ENCODE measurements at places on chromosomes 7 and 10.
A peak's percentile ranks its signal among the peaks of the same experiment; 100 is the strongest.

DNA sequence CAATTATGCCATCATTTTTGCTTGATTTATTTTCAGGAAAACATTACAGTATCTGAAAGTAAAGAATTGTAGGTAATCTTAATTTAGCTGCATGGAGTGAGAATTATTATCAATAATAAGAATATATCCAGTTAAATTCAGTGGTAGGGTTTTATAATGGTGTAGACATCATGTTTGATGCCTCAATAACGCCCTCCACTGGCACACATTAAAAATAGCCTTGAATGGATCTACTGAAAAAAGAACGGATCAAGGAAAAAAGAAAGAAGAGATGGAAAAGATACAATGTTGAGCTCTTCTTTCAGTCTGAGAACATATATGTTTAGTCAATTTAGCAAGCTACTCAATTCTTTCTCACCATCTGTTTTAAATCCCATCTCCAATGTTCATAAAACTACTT, 319.2 kb downstream of the CDC14C start:
- H3K4me3 ChIP-seq: no peak overlapping the region
- no peak overlapping the region for H3K27ac ChIP-seq
- H3K36me3 ChIP-seq: no peaks in the 10 kb centered on the region
- H3K27me3 ChIP-seq: no peaks in the 10 kb centered on the region
- DNase-seq: no peak
- H3K4me1 ChIP-seq: no peaks in the 10 kb centered on the region

DNA sequence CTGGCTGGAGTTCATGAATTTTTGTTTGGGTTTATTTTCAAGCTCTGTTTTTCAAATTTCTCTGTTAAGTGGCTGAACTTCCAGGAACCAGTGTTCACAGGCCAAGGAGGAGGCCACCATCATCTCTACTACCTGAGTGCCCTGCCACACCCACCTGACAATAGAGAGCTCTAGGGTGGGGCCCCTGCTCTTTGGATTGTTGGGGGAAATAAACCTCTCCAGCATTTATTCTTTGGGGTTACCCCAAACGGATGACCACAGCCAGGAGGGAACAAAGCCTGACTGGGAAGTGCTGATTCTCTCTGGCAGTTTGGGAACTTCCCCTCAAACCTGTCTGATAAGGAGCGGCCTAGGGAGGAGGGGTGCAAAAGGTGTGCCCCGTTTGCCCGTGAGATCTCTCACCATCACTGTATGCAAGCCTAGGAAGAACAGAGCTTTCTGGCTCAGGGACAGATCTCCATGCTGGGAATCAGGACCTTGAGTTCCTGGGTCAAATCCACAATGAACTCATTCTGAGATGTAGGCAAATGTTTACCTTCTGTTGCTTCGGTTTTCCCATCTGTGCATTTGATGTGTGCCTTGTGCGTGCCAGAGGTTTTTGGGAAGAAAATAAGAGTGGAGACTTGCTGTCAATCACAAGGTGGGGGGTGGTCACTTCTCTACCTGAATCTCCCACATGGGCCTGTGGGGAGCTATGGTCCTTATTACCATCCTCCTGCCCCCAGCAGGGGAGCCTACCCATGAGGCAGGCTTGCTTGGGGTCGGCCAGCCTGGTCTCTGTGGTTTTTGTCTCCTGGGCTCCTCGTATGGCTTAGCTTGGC, 27.7 kb upstream of the PDCD4 start:
- peaks cover 54% of the 10 kb centered on the region for H3K4me1 ChIP-seq
- H3K36me3 ChIP-seq: no peaks in the 10 kb centered on the region
- H3K27ac ChIP-seq: peak overlapping the region; percentile 75
- H3K27me3 ChIP-seq: no peaks in the 10 kb centered on the region

DNA sequence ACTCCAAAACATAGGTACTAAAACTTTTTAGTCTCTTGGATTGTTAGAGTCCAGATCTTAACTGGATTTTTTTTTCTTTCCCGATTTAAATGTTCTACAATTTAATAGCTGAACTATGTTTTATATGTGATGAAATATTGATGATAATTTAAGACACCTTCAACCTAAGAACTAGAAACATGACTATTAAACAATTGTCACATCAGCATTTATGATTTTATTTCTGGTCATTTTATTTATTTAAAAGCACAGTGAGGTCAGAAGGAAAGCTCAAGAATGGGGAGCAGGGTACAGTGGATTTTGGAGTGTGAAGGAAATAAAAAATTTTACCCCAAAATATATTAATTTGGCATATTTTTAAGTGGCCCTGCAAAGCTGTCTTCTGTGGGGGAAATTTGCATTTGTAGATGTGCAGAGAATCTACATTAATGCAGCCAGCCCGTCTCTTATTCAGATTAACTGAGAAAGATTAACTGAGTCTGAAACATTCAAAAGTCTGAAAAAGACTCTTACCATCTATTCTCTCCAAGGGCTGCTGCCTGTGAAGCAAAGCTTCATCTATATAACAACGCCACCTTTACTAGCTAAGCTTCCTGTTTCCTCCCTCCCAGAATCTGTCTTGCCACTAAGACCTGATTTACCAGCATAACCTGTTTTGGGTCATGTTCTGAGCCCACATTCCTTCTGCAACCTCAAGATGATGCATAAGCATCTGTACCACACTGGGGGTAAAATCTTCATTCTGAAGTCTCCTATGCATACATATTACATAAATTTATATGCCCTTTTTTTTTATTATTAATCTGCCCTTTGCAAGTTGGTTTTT, 86.4 kb downstream of the TMEM106B start:
- H3K27ac ChIP-seq: no peak overlapping the region
- H3K4me1 ChIP-seq: peaks cover 10% of the 10 kb centered on the region
- no peaks in the 10 kb centered on the region for H3K36me3 ChIP-seq

GRCh38 chr7:22900784-22901183, 78.1 kb upstream of the TOMM7 start:
- peaks cover 5% of the 10 kb centered on the region for H3K27me3 ChIP-seq
- no peaks in the 10 kb centered on the region for H3K36me3 ChIP-seq
- no peak overlapping the region for H3K27ac ChIP-seq
- no peak overlapping the region for H3K4me3 ChIP-seq
- peaks cover 2% of the 10 kb centered on the region for H3K4me1 ChIP-seq
- no peak for DNase-seq

DNA sequence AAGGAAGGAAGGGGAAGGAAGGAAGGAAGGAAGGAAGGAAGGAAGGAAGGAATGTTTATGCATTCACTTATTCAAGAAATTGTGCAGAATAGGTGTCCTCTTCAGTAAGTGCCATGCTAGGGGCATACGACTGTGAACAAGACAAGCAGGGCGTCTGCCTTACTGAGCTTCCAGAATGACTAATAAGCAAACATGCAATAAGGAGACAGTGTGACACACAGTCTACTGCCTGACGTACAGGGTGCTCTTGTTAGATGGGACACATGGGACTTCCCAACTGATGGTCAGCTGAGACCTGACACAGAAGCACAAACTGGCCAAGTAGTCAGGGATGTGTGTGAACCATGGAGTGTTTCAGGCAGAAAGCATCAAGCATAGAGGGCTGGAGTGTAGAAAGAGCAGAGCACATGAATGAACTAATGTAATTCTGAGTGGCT, 18.2 kb downstream of the DNAJC12 start:
- H3K4me3 ChIP-seq: no peak overlapping the region
- DNase-seq: no peak
- H3K27ac ChIP-seq: no peak overlapping the region
- no peaks in the 10 kb centered on the region for H3K36me3 ChIP-seq

DNA sequence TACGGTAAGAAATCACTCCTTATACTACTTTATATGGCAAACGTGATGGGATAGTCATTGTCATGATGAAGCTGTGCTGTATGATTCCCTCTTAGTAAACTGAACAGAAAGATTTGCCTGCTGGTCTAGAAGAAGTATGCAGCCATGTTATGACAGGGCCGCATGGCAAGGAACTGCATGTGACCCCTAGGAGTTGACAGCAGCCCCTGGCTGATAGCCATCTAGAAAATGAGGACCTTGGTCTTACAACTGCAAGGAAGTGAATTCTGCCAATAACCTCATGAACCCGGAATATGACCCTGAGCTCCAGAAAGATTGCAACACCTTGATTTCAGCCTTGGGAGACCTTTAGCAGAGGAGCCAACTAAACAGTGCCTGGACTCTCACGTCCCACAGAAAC, 193.3 kb downstream of the SEMA3E start:
- DNase-seq: no peak
- no peaks in the 10 kb centered on the region for H3K4me1 ChIP-seq
- H3K27me3 ChIP-seq: no peaks in the 10 kb centered on the region
- H3K36me3 ChIP-seq: no peaks in the 10 kb centered on the region
- no peak overlapping the region for H3K4me3 ChIP-seq

- DNase-seq: no peak
- peak overlapping the region; percentile 14 for H3K27ac ChIP-seq
- peaks cover 7% of the 10 kb centered on the region for H3K4me1 ChIP-seq
- H3K4me3 ChIP-seq: no peak overlapping the region
Observed at GRCh38 chr10:31490858-31491504, 172.0 kb downstream of the ZEB1 start.

- peaks cover 3% of the 10 kb centered on the region for H3K36me3 ChIP-seq
- peak; percentile 30 for DNase-seq
- peaks cover 17% of the 10 kb centered on the region for H3K4me1 ChIP-seq
- peaks cover 17% of the 10 kb centered on the region for H3K27me3 ChIP-seq
Observed at GRCh38 chr10:132309879-132310591, 2.3 kb upstream of the STK32C start.

DNA sequence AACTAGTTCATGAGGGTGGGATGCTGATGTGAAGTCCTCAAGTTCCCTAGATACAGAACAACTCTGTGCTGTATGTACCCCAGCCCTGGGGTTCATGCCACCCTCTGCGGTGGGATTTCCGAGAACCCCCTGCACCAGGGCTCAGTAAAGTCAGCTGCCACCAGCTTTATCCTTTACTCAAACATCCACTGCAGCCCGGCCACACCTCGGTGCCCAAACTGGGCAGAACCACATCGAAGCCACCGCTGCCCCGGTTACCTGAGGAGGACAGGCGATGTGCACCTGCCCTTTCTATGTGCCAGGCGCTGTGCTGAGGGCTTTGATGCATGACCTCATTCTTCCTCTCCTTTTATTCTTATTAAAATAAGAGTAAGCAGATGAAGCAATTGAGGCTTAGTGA, 9.9 kb upstream of the CALML5 start:
- H3K36me3 ChIP-seq: no peaks in the 10 kb centered on the region
- no peak overlapping the region for H3K27ac ChIP-seq
- H3K4me1 ChIP-seq: peaks cover 11% of the 10 kb centered on the region
- peaks cover 8% of the 10 kb centered on the region for H3K27me3 ChIP-seq

- no peak overlapping the region for H3K4me3 ChIP-seq
- H3K27me3 ChIP-seq: no peaks in the 10 kb centered on the region
- no peaks in the 10 kb centered on the region for H3K36me3 ChIP-seq
- H3K4me1 ChIP-seq: no peaks in the 10 kb centered on the region
Observed at GRCh38 chr10:97525086-97525485, 26.4 kb downstream of the UBTD1 start.

GRCh38 chr10:49679480-49679893, at the start of gene C10orf53:
Gene C10orf53, plus strand, starts transcription at chr10:49679651. Its CDS starts 47 bp downstream, at chr10:49679698.
- H3K4me3 ChIP-seq: no peak within 1 kb of the TSS
- H3K4me1 ChIP-seq: peaks cover 5% of the 10 kb centered on the region
- H3K36me3 ChIP-seq: no peaks in the 10 kb centered on the region
- H3K27ac ChIP-seq: no peak within 1 kb of the TSS
- DNase-seq: peak; percentile 39

DNA sequence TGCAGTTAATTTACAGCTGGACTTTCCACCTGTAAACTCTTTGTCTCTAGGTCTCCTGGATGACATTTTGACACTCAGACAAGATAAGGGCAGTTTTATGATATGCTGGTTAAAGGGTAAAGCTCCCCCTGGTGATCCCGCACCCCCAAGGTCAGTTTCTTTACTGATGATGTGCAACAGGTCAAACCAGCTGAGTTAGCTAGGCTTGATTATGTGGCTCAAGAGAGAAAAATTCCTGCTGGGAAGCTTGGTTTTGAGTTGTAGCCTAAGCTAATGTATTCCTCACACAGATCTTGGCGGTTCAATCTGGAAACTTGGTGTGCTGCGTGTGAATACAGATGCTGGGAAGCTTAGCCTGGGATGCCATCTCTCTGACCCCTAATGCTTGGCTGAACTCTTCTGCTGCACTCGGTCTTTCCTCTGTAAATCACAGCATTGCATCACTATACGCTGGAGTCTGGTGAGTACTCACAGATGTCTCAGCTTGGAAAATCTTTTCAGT, 11.4 kb upstream of the AKR1D1 start:
- H3K27ac ChIP-seq: no peak overlapping the region
- DNase-seq: no peak

DNA sequence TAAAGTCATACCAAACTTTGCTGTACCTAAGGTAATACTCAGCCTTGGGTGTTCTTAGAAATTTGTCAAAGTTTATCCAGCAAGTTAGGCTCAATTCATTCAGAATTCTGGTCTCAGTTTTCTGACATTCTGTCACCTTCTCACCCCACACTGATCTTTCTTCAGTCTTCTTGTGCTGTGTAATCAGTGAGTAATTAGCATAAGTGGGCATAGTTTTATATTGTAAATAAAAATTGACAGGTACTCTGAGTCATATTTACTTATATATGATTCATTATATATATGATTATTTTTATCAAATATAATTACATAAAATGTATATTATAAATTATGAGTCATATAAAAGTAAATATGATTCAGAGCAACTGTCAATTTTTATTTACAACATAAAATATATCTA, 170.9 kb upstream of the MAGI2 start:
- H3K4me1 ChIP-seq: no peaks in the 10 kb centered on the region
- no peak for DNase-seq
- H3K4me3 ChIP-seq: no peak overlapping the region
- H3K36me3 ChIP-seq: no peaks in the 10 kb centered on the region
- no peaks in the 10 kb centered on the region for H3K27me3 ChIP-seq

DNA sequence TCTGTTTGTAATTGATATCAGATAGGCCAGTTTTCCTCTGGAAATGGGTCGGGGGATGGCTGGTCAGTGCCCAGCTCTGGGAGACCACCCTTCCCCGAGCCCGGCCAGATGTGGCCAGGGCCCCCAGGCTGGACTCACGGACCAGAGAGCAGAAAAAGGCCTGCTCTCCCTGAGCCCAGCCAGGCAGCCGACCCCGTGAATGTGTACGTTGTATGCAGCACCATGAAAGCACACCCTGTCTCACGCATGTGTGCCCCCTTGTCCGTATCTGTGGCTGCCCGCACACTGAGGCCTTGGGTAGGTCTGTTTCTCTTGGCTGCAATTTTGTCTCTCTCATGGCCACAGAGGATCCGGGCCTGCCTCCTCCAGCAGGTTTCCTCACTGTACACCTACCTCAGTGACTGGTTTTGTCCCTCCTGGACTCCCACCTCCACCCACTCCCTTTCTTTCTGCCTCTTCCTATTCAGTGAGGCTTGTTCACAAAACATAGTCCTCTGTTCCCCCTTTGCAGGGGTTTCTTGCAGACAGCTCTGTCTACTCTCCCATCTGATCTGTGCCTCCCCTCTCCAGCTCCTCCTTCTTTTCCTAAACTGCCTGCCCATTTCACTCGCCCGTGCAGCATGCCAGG, 23.6 kb upstream of the ANKRD2 start:
- peak overlapping the region; percentile 11 for H3K27ac ChIP-seq
- H3K4me3 ChIP-seq: no peak overlapping the region
- DNase-seq: no peak
- H3K27me3 ChIP-seq: no peaks in the 10 kb centered on the region

DNA sequence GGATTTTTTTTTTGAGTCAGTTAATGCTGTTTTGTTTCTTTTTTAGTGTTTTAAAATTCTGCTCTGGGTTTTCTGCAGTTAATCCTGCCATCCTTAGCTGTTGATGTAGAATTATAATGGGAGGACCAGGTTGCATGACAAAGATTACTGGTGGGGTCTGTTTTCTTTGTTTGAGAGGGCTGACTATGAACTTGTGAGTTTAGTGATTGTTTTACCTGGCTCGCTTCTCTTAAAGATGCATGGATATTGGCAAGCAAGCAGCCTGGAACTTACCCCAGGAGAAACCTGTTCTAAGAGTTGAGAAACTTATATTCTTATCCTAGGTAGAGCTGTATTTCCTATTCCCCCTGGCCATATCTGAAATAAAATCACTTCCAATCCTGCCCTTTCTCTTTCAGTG, 727.8 kb downstream of the GRM8 start:
- H3K27me3 ChIP-seq: no peaks in the 10 kb centered on the region
- no peak overlapping the region for H3K4me3 ChIP-seq
- no peaks in the 10 kb centered on the region for H3K36me3 ChIP-seq
- H3K27ac ChIP-seq: no peak overlapping the region
- no peak for DNase-seq
